ENCODE measurements at places on chromosomes 4 and X. TPM values are rescaled to one million over a fixed set of nuclear protein-coding genes. Genes with fewer than 3 reads are reported as not detected.

GRCh38 chr4:56671860-56672259, 9.2 kb downstream of the HOPX start:
- DNase-seq = no peak

- no peak for DNase-seq
Measured at GRCh38 chrX:153590961-153591956, 7.7 kb downstream of the CCNQ start.

GRCh38 chrX:137166591-137166990, 132.8 kb upstream of the GPR101 start:
- DNase-seq = no peak

BMP3 gene
- total RNA-seq = not detected

RS1 gene
- not detected for total RNA-seq
